ENCODE measurements at places on chromosomes 6 and 20.

DNA sequence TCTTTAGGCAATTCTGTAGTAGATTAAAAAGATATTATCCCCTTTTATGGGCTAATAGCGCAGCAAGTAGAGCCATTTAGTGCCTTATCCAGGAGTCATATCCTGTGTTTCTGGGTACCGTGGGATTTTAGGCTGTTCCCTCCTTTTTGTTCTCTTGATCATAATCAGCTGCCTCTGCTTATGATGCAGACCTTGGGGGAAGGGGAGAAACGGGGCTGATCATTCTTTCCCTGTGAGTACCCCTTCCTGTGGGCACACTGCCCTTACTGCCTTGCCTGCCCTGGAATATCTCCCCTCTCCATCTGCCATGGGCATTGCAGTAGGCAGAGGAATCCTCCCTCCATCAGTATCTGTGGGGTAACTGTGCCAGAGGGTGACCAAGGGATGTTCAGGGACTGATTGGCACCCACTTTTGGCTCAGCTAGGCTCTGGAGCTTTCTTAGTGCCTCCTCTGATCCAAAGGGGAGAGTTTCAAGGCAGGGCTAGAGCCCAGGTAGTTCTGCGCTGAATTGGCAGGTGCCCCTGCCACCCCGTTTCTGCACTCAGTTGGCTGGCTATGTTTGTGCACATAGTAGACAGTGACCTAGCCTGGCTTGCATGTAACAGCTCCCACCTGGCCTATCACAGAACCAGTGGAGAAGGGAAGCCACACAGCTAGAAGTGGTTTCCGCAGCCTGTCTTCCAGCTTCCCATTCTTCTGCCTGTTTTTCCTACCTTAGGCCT is 103.3 kb downstream of the FIG4 start:
- no peak for DNase-seq

- no peak for DNase-seq
Measured at GRCh38 chr6:170393807-170394399, 87.3 kb downstream of the FAM120B start.

DNA sequence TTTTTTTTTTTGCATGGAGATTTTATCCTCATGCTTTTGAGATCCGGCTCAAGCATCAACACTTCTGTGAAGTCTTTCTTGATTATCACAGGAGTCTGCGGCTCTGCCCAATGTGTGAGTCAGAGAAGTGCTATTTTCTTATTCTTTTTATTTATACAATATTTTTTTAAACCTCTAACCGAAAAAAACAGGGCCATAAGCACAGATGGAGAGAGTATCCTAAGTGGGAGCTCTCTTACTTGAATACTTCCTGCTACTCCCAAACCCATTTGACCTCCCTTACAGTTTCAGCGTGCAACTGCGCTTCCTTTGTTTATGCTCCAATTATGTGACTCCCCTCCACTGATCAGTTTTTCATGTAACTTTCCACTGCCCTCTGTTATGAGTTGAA is 8.7 kb upstream of the ATXN1 start:
- DNase-seq: no peak

DNA sequence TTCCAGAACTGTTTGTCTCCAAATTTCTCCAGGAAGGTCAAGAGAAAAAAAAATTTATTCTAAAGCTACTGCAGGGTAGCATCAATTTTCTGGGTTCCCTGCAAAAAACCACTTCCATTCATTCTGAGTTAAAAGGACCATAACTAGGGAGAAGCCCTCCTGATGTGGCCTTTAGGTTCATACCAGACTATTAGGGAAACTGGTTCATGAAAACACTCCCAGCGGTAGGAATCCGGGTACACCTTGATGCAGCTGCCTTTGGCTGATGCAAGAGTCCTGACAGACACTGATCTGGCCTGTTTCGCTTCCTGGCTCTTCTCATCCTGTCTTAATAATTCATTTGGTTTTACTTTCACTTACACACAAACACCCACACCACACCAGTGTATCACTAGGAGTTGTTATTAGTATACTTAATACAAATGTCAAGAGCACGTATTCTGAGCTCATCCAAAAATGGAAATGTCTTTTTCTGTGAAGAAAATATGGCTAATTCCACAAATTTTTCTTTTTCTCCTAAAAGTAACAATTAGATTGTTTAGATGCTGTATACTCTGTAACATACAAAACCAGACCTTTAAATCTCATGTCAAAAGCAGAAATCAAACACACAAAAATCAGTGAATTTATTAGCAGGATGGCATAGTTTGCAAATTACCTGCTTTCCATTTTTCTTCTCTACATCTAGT is 38.4 kb upstream of the ARHGAP18 start:
- no peak for DNase-seq

DNA sequence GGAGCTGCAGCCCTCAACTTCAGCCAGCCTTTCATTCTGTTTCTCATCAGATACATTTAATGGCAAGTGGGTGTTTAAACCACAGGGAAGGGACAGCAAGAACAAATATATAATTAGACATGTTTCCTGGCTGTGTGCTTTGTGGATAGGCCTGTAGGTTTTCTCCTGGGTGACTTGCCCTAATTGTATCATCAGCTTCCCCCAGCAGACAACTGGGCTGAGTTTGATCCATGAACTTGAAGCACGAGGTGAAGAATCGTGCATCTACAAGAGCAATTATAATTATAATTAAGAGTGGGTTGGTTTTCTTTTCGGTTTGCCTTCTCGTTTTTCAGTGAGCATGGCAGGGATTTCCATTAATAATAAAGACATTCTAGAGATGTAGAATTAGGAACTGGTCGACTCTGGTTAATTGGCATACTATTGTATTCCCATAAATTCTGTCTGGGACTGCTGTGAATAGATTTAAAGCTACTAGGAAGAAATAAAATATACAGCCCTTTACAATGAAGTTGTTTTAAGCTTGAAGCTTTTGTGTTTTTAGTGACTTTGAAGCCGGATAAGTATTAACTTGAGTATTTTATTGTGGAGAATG is 1052.2 kb downstream of the KIF16B start:
- no peak for DNase-seq

- DNase-seq: no peak
Measured at GRCh38 chr6:33975661-33976436, 170.0 kb downstream of the GRM4 start.

GRCh38 chr6:43887906-43888683 is 118.1 kb downstream of the VEGFA start:
- no peak for DNase-seq

DNA sequence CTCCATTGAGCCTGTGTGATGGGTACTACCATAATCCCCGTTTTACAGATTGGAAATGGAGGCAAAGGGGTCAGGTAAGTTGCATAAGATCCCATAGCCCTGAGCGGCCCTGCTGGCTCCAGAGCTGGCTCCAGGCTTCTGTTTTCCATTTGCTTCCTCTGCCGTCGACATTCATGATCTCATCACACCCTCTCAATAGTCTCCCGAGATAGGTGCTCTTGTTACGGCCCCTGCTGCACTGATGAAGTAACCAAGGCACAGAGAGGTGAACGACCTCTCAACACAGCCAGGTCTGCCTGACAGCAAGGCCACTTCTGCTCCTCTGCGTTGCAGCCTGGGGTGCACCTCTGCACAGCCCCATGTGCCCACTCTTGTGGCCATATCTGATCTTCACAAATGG is 16.9 kb downstream of the CDH22 start:
- no peak for DNase-seq

- DNase-seq: no peak
Measured at GRCh38 chr6:15255481-15255880, 9.6 kb downstream of the JARID2 start.

GRCh38 chr20:61253640-61254511 is 1.8 kb downstream of the CDH4 start:
- no peak for DNase-seq

GRCh38 chr20:63333241-63333836 is 27.8 kb downstream of the CHRNA4 start:
- no peak for DNase-seq

DNA sequence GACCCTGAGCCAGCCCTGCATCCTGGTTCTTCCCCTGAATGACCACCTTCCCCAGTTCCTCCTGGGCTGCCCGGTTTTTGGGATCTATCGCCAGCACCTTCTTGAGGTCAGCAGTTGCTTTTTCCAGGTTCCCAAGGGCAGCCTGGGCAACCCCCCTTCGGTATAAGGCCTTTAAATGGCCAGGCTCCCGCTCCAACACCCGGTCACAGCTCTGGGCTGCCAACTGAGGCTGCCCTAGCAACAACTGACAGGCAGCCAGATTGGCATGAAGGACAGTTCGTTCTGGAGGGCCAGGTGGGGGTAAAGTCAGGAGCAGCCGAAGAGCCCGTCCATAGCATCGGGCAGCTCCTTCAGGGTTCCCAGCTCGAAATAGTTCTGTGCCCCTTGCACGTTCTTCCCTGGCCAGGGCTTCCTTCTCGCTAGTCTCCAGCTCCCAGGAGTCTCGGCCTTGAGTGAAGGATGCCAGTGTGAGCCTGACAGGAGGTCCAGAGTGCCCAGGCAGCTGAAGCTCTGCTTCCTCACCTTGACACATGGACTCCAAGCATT is 778 bp upstream of the ATF6B start:
- DNase-seq: no peak

GRCh38 chr6:21325201-21325856 is 268.2 kb upstream of the SOX4 start:
- DNase-seq: no peak

DNA sequence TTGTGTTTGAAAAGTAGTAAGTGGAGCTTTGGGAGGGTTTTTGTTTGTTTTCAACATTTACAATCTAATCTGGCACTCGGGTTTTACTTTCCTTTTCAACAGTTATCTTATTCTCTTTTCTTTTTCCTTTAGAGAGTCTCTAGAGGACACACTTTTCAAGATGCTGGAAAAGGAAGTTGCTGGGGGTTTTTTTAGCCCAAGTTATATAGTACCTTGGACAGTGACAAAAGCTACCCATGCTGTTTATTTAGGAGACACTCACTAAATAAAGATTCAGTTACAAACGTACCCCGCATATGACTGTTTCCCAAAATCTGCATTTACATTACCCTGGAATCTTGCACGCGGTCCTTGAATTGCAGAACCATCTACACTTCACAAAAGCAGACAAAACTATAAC is 78.8 kb downstream of the MAP7 start:
- no peak for DNase-seq

- no peak for DNase-seq
Measured at GRCh38 chr20:13008761-13009681, at the start of gene SPTLC3. SPTLC3 (plus strand) TSS chr20:13008972; CDS start chr20:13009268, 296 bp downstream.

DNA sequence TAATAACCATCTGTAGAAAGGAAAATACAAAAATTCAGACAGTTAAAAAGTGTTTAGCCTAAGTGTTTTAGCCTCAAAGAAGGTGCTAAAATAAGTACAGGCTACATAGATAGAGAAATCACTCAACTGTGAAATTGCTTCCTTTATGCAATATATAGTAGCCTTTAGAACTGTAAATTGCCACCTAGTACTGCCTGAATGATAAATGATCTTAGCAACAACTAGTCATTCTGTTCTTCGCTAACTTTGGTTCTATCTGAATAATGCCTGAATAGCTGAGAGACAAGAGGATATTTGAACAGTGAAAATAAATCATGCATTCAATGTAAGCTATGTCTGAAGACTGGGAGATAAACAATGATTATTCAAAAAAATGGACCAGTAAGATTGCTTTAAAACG is 603.3 kb upstream of the PTCHD4 start:
- no peak for DNase-seq

- no peak for DNase-seq
Measured at GRCh38 chr6:117498159-117498558, 15.7 kb downstream of the DCBLD1 start.

DNA sequence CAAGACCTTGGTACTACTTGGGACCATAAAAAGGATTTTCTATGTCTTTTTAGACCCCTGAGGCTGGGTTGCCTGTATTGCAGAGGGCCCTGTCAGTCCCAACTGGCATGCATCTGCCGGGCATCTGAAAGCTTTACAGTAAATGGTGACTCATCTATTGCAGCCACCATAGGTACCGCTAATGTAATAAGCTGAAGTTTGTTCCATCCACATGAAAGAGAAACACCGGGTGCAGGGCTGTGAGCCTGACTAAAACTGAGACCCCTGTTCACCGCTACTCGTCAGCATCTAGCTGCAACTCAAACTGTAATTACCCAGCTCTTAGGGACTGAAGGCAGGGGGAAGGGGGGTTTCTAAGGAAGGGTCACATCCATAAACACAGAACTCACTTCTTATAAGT is 49.5 kb downstream of the TRERF1 start:
- DNase-seq: peak; percentile 51

DNA sequence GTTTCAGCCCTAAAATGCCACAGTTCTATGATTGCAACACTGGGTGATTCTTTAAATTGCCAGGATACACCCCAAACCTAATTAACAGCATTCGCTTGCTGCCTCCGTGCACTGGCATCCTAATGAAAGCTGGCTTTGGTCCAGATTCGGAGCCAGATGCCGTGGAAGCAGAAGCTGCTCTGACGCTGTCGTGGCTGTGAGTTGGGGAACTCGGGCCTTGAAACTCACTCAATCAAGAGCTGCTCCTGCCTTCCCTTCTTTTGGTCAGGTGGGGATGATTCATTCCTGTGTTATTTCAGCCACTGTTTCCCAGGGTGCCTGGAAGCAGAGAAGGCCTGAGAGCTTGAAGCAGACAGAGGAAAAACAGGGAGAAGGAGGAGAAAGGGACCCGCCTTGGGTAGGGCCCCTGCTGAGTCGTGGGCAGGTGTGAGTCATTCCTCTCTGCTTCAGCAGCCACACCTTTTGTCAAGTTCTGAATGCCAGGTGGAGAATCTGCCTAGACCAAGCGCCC is 36.2 kb upstream of the DSP start:
- DNase-seq: no peak

DNA sequence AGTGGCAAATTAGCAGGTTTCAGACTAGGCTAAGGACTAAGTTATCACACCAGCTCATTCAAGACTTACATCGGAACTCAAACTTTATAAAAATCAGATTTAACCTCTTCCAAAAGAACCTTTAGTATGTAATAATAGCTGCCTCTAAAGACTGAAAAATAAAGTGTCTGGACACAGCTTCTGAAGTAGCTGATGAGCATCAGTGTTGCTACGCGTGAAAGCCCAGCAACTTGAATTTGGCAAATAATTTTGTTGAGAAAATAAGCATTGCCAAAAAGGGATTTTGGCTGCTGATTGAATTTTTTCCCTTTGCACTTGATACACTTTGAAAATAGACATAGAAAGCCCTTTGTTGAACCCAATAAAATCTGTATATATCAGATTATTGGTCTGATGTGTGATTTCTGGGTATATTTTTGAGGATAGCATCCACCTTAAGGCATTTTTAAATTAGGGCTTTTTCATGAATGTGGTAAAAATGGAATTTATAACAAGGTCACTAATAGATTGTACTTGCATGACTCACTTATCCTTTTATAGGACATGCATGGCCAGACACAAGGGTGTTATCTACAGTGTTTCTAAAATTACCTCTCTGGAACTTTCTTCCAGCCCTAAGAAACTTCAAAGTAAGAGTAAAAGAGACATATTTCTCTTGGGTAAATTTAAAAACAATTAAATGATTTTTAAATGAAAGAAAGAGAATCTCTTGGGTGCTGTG is 350.4 kb downstream of the TENT5A start:
- no peak for DNase-seq

DNA sequence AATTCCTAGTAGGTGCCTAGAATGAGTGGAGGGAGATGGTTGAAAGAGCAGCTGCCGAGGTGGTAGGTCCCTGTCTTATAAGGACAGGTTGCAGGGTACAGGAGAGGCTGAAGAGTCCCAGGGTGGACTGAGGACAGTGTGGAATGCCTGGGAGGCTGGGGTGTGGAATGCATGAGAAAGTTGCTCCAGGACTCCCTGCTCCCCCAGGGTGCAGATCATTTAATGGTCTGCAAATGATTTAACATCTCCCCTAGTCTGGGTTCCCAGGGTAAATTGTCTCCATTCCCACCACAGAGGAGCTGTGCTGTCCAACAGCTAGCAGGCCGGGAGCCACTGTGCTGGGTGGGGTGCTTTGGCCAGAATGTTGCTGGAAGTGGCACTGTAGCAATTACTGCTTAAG is 76.0 kb downstream of the CD83 start:
- no peak for DNase-seq
